ENCODE measurements at places on chromosomes 5 and 9.

GRCh38 chr5:56983593-56984361, 31.9 kb upstream of the MIER3 start:
- DNase-seq, result no peak

DNA sequence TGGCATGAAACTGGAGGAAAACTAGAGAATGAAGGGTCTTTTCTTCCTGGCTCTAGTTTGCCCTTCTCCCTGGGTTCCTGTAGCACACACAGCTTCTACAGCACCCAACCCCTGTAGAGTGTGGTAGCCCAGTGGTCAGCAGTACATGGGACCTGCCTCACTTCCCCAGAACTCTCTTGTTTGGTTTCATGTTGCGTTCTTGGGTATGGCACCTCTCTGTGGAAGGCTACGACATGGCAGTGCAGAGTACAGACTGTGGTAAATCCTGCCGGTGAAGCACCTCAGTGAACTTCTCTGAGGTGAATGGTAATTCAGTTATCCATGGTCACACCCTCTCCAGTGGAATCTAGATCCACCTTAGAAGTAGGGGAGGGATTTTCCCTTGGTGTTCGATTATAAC, 105.5 kb downstream of the TLR4 start:
- no peak for DNase-seq

DNA sequence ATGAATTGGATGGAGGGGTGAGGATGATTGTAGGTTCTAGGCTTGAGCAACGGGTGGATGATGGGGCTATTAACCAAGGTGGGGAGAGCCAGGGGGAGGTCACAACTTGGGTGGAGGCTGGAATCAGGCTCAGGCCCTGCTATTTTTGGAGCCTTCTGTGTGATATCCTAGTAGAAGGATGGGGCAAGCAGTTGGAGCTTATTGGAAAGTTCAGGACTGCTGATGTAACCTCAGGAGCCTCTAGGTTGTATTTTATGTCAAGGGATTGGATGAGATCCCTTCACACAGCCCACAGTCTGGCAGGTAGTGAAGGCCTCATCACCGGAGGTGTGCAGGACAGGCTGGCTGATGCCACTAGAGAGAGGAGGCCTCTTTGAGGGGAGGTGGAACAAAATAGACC, 11.2 kb upstream of the RPS14 start:
- no peak for DNase-seq

- DNase-seq, result no peak
Observed at GRCh38 chr5:178165581-178165980, 11.9 kb upstream of the NHP2 start.
